ENCODE measurements at places on chromosomes 7 and 10.

GRCh38 chr7:24133691-24134090 is 150.3 kb upstream of the NPY start:
- DNase-seq, result no peak

- no peak for DNase-seq
These were observed 239.1 kb downstream of the SKAP2 start for GRCh38 chr7:26625286-26625685.

GRCh38 chr7:118039963-118040489 is 143.9 kb upstream of the LSM8 start:
- no peak for DNase-seq

- no peak for DNase-seq
These were observed 14.7 kb upstream of the CPXM2 start for GRCh38 chr10:123906296-123906695.

GRCh38 chr10:119575506-119575905 is 21.3 kb downstream of the TIAL1 start:
- DNase-seq, result no peak

DNA sequence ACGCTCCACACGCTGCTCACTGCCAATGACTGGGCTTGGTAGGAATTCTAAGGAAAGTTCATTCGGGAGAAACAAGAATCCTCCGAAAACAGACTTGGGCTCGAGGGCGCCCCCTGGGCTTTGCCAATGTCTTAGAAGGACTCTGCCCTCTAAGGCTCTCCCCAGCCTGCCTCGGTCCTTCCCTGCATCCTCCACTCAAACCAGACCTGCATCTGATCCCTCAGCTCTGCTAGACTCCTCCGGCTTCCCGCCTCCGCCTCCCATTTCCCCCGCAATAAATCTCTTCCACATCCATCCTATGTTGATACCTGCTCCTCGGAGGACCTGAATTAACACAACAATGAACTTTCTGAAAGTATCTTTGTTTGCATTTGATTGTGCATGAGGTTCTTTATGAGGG is 177.6 kb downstream of the PLPP4 start:
- DNase-seq, result no peak

- no peak for DNase-seq
These were observed 68.6 kb downstream of the MMRN2 start for GRCh38 chr10:86888585-86889381.

DNA sequence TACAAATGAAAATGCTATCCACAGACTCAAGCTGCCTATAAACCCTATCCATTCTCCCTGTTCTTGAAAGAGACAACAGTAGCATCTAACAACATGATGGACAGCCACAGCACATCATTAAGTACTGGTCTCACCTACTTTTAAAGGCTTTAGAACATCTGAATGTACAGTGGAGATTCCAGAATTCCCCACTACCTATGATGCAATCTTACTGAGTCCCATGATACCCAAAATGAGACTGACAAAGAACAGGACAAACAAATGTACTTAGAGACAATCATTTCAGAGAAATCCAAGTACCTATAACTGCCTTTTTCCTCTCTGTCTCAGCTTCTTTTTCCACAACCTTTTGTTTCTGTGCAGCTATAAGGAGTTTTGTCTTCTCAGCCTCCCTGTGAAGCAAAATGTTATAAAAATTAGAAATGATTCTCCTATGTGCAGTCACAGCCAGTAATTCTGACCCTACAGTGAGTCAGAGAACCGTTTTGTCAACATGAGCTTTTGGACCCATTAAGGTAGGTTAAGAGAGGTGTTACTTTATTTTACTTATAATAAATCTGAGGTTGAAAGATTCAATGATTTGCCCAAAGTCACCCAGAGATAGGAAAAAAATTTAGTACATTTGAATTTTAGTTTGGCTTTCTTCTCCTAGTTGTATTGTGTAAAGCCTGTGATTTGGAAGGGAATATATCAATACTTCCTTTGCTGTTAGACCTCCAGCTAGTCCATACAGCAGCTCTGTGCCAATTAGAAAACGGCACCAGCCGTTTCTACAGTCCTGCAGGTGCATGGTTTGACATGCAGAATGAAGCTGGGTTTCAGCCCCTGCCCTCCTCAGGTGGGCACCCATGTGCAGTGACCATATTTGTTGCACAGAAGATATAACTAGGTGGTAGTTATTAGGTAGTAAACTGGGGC is 21.9 kb downstream of the ERLIN1 start:
- DNase-seq, result no peak

DNA sequence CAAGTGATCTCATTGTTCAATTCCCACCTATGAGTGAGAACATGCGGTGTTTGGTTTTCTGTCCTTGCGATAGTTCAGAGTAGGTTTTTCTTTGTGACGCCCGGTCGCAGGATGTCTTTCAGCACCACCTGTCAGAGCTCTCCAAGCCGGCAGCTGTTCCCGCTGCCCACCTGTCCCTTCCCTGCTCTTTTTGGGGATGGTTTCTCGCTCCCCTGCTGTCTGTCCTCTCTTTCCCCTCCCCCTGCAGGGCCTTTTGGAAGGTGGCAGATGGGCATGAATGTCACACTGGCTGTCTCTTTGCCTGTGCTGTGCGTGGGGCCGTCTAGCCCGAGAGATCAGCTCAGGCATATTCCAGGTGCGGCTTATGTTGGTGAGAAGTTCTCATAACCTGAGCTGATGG is 137.0 kb downstream of the GRK5 start:
- no peak for DNase-seq

DNA sequence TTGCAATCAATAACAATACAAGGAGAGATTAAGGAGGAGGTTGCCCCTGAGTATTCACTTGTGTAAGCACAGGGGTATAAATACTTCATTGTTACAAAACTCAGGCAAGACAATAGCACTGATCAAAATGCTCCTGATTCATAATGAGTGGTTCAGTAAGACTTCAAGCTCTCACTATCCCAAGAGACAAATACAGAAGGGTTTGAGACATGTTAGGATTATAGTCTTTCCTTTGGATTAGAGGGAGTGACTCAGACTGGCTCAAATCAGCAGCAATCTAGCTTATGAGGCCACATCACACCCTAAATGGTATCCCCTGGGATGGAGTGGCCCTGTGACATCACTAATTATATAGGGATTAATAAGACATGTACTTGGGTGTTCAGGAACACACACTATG is 167.2 kb upstream of the HGF start:
- DNase-seq, result no peak

DNA sequence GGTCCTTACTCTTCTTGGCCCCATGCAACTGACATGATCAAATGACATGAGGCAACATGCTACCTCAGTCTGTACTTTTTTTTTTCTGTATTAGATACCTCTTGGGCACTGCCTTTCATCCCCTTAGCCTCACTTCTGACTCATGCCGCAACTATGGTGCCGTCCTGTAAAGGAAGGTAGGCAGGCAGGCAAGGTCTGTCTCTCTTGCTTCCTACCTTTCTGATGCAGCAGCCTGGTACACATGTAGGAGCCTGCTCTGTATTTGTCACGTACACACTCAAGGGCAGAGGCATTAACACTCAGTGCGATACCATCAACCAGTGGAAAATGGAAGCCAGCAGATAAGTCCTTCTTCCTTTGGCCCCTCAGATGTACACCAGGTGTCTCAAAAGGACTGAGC is 146.7 kb downstream of the ATE1 start:
- DNase-seq, result no peak

DNA sequence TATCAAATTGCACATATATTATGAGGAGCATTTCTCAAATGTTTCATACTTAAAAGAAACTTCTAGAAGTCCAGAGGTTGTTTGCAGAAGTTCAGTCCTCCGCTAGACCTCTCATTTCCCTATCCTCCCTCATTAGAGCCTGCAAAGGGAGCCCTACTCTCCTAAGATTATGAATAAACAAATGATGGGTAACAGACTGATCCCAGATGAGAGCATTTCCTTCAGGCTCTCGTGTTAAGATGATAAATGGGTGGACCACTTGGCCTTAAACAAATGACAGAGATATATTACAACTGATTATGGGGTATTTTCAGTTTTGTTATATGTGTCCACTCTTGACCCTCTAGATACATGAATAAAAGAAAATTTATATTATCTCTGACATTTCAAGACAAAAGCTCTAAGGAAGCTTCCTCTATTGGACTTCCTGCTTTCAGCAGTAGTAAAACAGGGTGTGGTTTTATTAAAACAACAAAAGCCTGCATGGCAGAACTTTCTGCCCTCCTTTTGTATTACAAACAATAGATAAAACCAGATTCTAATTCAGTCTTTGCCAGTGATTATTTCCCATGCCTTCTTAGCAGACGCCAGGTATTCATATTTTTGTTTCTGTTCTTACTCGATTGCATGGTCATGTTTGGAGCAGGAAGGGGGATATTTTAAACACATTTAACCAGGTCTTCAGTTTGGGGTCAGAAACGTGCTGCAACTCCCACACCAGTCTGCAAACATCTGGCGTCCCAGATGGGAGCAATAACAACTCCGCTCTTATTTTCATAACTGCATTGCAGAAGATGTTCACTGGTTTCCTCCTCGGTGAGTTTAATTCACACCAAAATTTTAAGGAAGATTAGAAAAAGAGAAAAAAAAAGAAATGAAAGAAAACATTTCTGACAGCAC is 52.4 kb upstream of the FAM204A start:
- DNase-seq, result no peak

- DNase-seq, result peak; percentile 52
These were observed 650 bp downstream of the UBE2D1 start for GRCh38 chr10:58335306-58336005.

DNA sequence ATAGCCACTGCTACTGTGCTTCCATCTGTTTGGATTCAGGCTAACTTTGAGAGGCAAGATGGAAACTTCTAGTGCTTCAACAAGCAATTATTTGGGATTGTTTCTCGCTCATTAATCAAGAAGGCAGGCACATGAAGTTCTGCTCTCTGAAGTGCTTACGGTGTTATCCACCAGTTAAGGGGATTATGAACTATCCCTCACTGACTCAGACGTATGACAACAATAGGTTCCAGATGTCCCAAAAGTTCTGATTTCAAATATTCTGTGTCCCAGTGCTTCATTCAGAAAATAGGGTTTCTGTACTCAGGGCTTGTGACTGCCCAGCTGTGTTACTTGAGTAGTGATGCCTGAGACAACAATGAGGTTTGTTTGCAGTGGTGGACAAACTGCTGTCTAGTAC is 81.0 kb downstream of the HACD1 start:
- DNase-seq, result no peak

DNA sequence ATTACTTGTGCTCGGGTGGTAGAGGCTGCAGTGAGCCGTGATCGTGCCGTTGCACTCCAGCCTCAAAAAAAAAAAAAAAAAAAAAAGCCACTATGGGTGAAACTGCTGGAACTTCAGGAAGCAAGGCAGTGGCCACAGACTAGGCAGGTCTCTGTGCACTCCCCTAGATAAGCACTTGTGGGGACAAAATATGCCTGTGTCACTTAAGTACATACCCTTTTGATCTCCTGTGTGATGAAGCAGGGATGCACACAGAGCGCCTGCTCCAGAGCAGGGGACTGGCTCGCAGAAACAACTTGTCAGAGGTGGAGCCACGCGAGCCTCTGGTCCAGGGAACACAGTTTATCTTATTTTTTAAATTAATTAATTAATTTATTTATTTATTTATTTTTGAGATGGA is 42.9 kb upstream of the PSAP start:
- no peak for DNase-seq

DNA sequence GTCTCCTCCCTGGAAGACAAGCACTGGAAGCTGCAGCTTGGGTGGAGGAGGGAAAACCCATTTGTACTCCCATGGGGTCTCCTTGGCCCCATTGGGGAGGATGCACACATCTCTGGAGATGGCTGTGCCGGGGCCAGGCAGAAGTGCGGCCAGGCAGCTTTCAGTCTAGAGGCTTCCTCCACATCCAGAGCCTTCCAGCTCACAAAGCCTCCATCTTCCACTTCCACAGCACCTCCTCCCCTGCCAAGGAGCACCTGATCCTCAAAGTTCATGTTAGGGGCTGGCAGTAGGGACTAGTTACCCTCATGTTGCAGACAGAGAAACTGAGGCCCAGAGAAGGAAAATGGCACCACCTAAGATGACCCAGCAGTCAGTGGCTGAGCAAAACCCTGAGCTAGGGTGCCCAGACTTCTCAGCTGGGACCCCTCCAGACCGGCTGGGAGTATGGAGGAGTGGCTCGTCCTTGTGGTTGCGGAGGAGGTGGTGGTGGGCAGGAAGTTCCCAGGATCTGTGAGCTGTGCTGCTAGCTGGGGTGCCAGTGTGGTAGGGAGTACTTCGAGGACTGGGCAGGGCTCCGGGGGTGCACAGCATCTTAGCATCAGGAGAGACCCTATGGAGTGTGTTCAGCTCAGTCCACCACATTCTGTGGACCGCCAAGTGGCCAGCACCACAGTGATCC is 44.2 kb downstream of the ADCYAP1R1 start:
- peak; percentile 26 for DNase-seq

GRCh38 chr7:12839508-12840153 is 152.2 kb downstream of the ARL4A start:
- DNase-seq, result no peak

DNA sequence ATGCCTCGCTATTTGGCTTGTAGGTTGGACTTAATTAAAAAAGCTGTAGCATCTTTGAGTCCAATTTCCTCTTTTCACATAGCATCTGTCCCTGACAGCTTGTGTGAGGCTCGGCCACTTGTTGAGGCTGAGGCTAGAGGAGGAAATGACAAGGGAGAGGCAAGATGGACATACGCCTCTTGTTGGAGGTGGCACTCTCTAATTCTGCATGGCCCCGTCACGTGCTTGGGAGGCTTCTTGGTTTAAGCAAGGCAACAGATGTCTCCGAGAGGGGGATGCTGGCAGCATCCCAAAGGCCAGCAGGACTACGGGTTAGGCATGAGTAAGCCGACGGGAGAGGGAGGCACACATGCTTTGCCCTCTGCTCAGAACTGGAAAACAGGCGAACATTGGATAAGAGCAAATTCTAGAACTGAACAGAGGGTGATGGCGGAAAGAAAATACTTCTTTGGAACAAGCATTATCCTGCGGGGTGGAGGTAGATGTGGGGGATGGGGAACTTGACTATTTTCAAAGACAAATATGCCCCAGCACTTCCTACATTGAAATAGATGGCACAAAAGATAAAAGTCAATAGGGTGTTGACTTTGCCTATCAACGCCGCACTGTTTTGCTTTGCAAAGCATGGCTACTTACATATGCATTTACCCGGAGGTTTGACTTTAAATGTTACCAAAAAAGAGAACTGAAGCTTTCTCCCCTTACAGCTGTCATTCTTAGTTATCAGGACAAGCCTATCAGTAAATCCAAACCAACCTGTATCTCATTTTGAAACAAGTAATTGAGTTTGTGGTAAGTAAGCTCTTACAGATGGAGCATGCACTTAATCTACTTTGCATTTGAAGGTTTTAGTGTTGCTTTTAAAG is 94.8 kb downstream of the CHN2 start:
- DNase-seq, result peak; percentile 58

GRCh38 chr10:48282829-48283228 is 8.3 kb upstream of the FRMPD2 start:
- DNase-seq, result no peak

- DNase-seq, result peak; percentile 21
These were observed 21.0 kb upstream of the MYL7 start for GRCh38 chr7:44162179-44162578.

GRCh38 chr7:142440906-142441411 is 183.1 kb upstream of the PRSS58 start:
- no peak for DNase-seq
